ENCODE measurements at places on chromosomes 7 and 10.
A peak's percentile ranks its signal among the peaks of the same experiment; 100 is the strongest.

- peak; percentile 36 for DNase-seq
These were observed 584 bp upstream of the GARS1 start for GRCh38 chr7:30594048-30594539.

GRCh38 chr10:71333129-71333887 is 14.2 kb downstream of the SLC29A3 start:
- peak; percentile 48 for DNase-seq

DNA sequence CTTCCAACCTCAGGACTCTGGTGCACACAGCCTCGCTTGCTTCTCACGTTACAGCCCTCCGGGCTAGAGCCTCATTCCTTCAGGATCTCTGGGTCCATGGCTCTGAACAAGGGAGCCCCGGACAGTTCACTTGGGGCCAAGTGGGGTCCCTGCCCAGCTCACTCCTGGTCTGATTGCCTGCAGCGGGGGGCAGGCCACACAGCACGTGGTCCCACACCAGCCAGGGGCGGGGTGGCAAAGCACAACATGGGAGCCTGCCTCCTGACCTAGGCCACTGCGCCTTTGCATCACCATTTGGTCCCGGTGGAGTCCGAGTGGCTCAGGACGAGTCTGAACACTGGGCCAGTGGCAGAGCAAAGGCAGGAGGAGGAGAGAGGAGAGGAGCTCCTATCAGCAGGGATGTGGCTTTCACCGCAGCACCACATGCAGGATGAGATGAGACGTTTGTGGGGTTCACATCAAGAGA is 13.4 kb upstream of the CRYGN start:
- DNase-seq, result no peak

GRCh38 chr10:6815346-6815745 is 235.3 kb upstream of the PRKCQ start:
- no peak for DNase-seq

DNA sequence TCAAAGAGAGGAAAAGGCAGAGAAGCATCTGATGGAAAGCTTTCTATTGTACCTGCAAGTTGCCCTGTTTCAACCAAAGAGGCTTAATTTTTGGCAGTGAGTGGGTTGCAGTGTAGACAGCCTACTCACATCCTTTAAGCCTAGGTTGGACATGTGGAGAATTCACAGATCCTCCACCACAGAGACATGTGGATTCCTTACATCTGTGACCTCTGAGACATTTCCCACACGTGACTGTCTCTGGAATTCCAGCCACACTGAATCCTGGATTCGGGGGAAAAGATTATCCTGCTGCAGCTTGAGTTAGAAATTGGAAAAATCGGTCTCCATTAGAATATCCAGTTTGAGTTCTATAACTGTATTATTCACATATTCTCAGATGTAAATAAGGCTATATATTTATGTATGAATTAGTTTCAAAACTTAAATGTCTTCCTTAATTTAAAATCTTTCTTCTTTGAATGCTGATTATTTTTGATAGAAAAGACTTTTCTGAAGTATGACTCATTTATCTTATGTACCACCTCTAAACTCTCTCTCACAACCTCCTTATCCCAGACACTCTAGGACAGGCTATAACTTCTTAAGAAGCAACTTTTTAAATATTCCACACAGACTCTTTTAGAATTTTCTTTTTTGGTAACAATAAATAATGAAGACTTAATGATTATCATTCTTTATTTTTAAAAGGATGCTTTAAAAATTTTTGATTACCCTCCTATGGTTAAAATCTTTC is 123.3 kb downstream of the TWIST1 start:
- DNase-seq, result no peak

GRCh38 chr7:100211342-100211780 is 8.4 kb upstream of the PVRIG start:
- no peak for DNase-seq
